ENCODE measurements at places on chromosomes 2 and 18.

DNA sequence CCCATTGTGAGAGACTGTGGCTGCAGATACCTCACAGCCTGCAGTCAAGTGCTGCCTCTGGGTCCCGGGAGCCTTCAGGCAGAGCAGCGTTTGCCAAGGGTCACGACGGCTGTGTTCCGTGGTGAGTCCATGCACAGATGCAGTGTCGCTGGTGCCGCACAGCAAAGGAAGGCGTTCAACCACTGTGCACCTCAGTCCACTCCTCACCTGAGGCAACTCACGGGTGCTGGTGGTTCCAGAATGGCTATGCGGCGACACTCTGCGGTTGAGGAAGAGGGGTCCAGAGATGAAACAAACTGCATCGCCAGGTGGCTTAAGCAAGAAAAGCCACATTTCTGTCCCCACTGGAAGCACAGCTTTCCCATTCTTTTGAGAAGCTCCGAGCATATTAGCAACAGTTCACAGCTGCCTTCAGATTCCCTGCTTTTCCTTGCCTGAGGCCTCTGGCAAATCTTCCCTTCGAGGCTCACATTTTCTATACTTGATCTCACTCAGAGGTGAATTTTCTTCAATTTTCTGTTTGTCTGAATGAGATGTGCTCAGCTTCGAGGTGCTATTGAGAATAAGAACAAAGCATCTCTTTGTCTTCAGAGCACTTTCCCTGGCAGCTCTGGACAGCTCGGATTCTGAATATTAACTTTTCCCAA lies 208.8 kb upstream of the TWIST2 start:
- no peak for DNase-seq

- DNase-seq: no peak
These were observed 422.0 kb downstream of the GALR1 start for GRCh38 chr18:77671456-77672167.

DNA sequence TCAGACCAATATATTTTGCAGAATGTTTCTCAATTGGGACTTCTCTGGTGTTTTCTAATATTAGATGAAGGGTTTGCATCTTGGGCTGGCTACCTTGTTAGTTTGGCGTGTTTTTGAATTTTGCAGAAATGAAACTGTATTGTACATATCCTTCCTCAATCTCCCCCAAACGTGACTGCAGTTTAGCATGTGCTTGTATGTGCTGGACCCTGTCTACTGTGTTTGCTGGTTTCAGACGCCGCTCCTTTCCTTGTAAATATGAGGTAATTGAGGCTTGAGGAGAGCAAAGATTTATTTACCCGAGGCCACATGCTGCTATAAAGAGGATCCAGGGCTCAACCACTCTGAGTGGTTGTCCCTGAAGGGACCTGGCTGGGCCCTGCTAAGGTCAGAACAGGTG lies 57.2 kb downstream of the NGEF start:
- no peak for DNase-seq

GRCh38 chr18:62758591-62758990 lies 43.2 kb downstream of the PHLPP1 start:
- no peak for DNase-seq

DNA sequence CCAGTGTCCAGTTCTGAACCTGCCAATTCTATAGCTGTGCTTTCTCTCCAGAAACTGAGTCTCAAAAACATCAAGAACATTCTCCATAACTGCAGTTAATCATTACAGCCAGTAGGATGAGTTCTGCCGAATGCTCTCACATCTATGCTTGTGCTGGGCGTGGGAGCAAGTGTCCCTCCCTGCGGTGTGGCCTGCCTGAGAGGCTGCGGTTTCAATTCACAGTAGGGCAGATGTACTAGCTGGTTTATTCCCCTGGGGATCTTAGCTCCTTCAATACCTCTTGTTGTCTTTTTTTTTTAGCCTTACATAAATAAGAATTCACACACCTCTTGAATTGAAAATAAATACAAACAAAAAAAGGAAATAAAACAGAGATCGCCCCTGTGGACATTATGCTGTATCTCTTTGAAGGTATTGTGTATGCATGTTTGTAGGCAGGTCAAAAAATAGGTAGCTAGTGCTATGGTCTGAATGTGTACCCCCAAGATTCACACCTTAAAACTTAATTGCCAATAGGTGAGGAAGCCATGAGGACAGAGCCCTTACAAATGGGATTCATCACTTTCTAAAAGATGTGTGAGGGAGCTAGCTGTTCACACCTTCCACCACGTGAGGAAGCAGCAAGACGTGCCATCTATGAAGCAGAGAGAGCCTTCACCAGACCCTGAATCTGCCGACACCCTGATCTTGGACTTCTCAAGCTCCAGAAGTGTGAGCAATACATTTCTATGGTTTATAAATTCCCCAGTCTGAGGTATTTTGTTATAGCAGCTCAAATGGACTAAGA lies 74.3 kb downstream of the BCL2L11 start:
- no peak for DNase-seq

GRCh38 chr2:69166812-69167468 lies 154.0 kb downstream of the ANTXR1 start:
- no peak for DNase-seq

DNA sequence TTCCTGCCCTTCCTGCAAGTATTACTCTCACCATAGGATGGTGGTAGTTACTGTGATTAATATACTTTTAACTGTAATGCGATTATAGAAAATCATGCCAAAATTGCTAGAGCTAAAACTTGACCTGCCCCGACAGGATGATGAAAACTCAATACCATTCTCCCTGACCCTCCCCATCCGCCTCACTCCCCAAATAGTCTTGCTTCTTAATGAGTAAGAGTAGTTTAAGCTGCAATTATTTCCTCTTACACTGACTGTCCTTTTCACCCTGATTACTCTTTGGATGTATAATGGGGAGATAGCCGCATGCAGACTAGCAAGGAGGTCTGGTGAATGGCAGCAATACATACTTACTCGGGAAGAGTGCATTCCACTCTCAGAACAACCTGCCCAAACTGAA lies 269.6 kb upstream of the SIX3 start:
- DNase-seq: no peak

DNA sequence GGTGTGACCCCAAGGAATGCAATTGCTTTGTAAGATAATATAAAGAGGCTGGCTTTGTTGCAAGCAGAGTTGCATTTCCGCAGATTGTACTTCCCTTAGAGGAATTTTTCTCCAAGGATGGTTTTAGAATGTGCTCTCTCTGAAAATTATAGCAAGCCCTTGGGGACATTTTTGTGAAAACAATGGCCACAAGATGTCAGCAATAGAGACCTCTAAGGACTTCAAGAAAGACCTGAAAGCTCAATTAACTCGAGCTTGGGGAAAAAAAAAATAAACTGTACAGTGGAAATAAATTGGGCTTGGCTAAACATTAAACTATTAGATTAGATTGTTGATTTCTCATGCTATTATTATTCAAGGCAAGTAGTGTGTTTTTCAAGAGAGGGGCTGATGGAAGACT lies 81.3 kb upstream of the KYNU start:
- DNase-seq: no peak

- no peak for DNase-seq
These were observed 6.9 kb downstream of the ZNF516 start for GRCh38 chr18:76488190-76488589.

DNA sequence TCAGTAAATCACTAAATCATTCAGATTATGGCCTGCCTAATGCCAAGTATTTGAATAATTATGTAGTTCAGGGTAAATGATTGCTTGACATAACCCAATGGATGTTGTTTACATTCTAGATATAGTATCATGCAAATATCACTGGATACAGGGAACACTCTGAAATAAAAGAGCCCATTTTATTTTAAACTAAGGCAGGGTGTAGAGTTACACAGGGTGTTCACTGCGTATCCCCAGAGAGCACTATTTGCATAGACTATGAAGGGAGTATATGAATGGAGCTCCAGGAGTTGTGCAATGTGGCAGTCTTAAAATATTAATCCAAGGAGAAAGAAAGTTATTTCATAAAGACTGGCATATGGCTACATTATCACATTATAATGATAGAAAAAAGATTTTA lies 701.1 kb upstream of the KLHL29 start:
- no peak for DNase-seq

DNA sequence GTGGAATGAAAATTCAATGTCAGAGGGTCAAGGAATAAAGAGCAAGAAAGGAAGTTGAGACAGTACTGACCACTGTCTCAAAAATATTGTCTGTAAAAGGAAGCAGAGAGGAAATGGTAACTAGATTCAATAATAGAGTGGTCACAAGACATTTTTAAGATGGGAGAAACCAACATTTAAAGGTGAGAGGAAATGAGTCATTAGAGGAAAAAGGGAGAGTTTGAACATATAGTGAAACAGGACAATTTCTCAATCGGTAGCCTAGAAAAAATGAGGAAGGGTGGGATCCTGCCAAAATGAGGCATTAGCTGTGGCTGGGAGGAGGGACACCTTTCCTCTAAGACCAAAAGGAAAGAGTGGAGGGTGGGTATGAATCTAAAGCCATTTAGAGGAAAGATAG lies 288.5 kb downstream of the SP3 start:
- no peak for DNase-seq

GRCh38 chr18:68034296-68034695 lies 517.8 kb upstream of the DSEL start:
- DNase-seq: no peak

DNA sequence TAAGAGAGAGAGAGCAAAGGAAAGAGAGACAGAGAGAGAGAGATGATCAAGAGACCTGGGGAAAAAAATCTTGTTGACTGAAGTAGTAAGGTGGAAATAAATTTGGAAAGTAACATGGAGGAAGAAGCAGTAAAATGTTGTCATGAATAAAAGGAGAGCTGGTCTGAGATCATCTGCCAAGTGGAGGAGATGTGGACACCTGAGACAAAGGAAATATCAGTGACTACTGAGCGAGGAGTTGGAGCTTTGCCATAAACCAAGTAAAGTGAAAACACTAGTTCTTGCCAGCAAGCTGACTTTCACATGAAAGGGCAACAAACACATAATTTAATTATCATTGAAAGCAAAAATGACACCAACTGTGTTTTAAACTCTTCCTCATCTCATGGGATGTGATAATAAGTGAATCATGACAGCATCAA lies 49.0 kb upstream of the DSG1 start:
- no peak for DNase-seq

- no peak for DNase-seq
These were observed 88.5 kb downstream of the RTTN start for GRCh38 chr18:70116949-70117348.

DNA sequence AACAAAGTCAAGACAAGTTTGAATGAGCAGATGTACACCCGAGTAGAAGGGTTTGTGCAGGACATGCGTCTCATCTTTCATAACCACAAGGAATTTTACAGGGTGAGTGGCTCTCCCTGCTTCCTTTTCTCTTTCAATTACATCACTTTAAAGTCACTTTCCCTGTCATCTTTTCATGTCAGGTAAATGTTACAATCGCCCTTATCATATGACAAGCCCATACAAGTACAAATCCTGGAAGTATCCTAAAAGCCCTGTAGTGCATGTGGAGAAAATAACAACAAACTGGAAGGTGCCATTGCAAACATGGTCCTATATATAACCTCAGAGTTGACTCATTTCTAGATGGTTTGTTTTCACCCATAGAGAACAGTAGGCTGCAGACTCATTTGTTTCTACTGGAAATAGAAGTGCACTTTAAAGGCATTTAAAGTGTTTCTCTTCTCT lies 126.0 kb downstream of the SP100 start:
- no peak for DNase-seq

- DNase-seq: no peak
These were observed 6.6 kb downstream of the NTSR2 start for GRCh38 chr2:11663427-11663826.

GRCh38 chr2:132975193-132976105 lies 305.4 kb upstream of the LYPD1 start:
- no peak for DNase-seq

- DNase-seq: no peak
These were observed 196.9 kb downstream of the C1D start for GRCh38 chr2:67865917-67866316.

- no peak for DNase-seq
These were observed 86.6 kb downstream of the TMEM182 start for GRCh38 chr2:102848366-102848839.

DNA sequence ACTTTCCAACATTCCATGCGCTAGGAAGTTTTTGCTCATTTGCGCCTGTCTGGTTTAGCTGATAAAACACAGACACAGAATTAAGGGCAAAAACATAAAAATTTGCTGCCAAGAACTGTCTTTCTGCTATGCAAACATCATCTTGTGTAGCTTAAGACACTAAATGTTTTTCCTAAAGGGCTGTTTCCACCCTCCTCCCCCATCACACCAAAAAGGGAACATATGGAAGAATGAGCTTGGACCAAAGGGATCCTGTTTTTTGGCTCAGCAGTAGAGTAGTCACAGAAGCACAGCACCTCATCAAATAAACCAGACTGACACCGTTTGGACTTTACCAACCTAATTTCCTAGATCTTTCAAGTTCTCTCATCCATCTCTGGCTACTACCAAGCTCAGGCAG lies 210.1 kb downstream of the ZNF521 start:
- no peak for DNase-seq

DNA sequence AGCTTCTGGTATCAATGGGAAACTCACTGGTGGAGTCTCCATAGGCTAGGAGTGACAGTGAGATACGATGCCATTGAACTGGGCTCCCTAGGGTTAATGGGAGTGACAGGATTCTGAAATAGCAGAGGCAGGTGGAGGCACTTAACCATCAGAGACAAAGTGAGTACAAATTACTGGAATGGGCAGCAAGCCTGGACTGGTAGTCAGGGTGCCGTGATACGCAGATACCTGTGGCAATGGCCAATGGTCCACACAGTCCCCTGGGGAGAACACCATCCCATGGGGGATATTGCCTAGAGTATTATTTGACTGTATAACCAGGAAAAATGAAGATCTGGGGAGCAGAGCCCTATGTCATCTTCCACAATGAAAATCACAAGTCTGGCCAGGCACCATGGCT lies 17.3 kb downstream of the CHCHD5 start:
- DNase-seq: no peak

- no peak for DNase-seq
These were observed 24.1 kb downstream of the ADNP2 start for GRCh38 chr18:80133124-80133523.

Data from effector CD4-positive, alpha-beta T cell (primary cell).